HFFc6 (cell line): ENCODE measurements at places on chromosomes 7 and 10.

- DNase-seq: peak; percentile 90
Measured at GRCh38 chr7:75878769-75879611, at the start of gene RHBDD2. Gene RHBDD2 (plus strand): TSS chr7:75879034. CDS start chr7:75879083, 49 bp downstream.

DNA sequence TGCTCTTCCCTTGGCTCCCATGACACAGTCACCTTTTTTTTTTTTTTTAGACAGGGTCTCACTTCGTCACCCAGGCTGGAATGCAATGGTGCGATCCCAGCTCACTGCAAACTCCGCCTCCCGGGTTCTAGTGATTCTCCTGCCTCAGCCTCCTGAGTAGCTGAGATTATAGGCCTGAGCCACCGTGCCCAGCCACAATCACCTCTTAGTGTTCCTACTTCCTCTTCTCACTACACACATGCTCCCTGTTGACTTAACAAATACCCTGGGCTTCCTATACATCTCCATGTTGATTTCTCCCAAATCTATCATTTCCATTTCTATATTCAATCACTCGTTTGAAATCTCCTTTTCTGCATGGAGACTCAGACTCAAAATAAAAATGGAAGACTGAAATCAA, 91.7 kb downstream of the CUBN start:
- DNase-seq: no peak

GRCh38 chr10:72735288-72735936, 43.5 kb downstream of the MCU start:
- no peak for DNase-seq

- peak; percentile 69 for DNase-seq
Measured at GRCh38 chr7:18352339-18353255, 143.0 kb upstream of the HDAC9 start.

DNA sequence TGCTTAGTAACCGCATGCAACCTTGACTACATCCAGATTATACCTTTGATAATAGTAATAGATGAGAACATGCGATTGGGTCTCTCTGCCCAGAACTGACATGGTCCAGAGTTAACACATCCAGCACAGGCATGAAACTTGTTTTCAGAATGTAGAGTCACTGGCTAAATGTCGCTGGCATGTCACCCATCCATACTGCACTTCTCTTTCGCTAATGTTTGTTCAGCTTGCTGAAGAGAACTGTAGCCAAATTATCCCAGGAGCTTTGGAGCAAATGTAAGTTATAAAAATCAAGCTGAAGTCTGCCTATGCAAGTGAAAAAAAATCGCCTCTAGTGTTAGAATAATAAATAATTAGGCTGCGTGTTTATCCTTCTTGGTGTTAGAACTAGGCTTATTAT, 98.2 kb downstream of the PRTFDC1 start:
- DNase-seq: no peak

DNA sequence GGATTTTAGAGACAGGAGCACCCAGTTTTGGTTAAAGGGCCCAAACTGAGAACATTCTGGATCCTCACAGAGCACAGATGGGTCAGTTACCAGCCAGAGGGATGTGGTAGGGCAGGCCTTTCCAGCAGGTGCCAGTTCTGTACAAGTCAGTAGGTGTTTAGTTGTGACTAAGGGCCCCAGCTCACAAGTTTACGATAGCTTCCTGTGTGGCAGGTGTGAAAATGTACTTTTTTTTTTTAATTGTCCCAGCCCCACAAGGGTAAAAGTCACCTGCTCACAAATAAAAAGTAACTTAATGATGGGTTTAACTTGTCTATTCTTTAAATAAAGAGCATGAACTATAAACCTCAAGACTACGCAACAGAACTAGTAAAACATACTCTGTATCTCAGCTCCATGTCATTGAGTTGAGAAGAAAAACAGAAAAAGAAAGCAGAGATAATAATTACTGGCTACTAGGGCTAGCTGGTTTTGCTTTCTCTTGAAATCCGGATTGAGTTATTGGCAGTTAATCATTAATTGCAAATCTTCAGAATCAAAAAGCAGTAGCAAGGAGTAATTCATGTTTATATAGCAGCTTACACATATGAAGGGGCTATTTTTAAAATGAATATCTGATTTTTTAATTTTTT, 15.4 kb downstream of the NFE2L3 start:
- no peak for DNase-seq

- DNase-seq: no peak
Measured at GRCh38 chr10:3425261-3425660, 252.7 kb upstream of the PITRM1 start.

GRCh38 chr10:20760460-20760859, 136.7 kb downstream of the NEBL start:
- no peak for DNase-seq

DNA sequence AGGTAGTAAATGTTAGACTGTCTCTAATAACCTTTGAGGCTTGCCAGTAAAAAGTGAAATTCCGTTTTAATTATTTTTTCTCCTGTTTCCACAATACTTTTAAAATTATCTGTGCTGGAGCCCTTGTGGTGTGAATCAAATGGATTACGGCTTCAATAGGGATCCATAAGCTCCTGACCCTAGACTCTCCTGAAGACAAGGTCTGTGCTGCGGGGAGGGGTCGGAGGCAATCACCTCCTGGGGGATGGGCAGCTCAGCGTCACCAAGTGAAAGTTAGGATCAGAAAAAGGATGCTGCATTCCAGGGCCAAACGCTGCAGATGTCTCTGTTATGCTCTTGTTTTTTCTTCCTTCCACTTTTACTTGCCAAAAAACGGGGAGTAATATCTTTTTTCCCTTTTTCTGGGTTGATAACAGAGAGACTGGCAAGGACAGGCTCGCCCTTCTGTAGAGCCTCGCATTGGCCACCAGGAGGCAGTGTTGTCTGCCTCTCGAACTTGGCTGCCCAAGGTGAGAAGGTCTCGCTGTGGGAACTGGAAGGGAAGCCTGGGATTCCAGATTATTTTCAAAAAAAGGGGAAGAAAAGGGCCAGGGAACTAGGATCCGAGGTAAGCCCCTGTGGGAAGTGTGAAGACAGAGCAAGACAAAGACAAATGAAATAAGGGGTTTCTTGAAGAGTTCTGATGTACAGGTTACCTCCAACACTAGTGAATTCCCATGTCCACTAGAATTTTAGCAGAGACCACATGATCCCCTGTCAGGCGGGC, 621.9 kb downstream of the ACTR3B start:
- DNase-seq: no peak

GRCh38 chr10:70135046-70135445, 2.4 kb upstream of the AIFM2 start:
- no peak for DNase-seq

DNA sequence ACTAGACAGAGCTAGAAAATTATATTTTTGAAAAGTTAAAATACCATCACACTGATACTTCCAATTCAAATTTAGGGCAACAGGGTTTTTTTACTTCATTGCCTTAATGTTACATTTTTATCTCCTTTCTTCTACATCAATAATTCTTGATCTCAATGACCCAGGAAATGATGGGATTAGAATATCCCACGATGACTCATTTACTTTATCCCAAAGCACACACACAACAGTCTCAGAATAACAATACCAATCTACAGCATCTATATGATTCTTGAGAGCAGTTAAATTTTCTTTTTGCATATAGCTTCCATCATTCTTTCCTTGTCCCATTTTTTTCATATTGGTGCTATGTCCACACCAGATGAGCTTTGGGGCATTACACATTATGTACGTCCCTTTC, 98.4 kb upstream of the EEPD1 start:
- DNase-seq: no peak

GRCh38 chr7:131933751-131934289, 377.4 kb upstream of the PODXL start:
- DNase-seq: no peak

- no peak for DNase-seq
Measured at GRCh38 chr10:101085846-101086245, 24.1 kb downstream of the KAZALD1 start.
